ENCODE measurements at places on chromosomes 7 and 10.

- DNase-seq: no peak
Measured at GRCh38 chr10:14186245-14186644, 144.5 kb downstream of the FRMD4A start.

DNA sequence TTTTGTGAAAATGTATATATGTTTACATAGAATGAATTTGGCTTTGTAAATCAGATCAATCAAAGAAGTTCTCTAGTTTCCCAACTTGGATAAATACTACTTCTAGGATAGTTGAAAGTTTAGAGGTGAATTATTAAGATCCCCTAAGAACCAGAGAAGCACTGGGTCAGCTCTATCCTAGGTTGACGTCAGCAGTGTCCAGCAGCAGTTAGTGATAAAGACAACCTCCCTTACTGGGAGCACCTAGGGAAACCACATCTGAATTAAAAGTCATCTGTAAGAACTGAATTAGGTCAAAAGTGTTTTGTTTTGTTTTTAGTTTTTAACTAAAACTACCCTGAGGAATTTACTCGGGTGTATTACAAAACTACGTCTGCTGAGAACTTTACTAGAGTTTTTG lies 178.0 kb downstream of the POLR1F start:
- DNase-seq: no peak

GRCh38 chr7:151247611-151248345 lies 716 bp downstream of the SMARCD3 start:
- DNase-seq: peak; percentile 63

DNA sequence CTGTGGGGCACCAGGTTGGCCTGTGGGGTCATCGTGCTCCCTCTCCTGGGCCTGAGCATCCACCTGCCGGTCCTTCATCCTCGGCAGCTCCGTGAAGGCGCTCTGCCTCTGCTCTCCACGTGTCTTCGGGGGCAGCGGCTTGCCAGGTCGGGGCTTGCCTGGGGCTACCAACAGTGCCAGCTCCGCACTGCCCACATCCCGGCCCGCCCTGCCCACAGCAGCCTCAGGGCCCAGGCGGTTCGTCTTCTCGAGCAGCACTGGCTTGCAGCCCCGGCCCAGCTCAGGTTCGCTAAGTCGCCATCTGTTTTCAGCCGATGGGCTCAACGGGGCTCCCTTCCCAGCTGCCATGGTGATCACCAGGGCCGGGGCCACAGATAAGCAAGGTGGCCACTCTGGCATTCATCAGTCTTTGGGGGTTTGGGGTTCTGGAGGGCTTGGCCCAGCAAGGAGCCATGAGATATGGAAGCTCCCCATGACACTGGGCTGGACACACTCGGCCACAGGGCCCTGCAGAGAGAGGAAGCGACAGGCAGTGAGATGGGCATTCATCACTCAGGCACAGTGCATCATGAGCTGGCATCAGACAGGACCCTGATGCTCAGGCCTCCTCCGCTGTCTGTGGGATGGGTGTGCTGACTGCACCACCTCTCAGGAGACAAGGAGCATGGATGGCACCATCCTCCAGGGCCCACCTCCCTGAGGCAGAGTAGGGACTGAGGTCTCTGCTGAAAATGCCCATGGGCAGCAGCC lies 15.5 kb downstream of the ZNF488 start:
- DNase-seq: peak; percentile 11

GRCh38 chr7:42108803-42109528 lies 128.0 kb downstream of the GLI3 start:
- DNase-seq: no peak

Data from femur (tissue), 1 donor.